Fibroblast of skin of scalp (primary cell): ENCODE measurements at places on chromosomes 4 and X.
A peak's percentile ranks its signal among the peaks of the same experiment; 100 is the strongest.

- no peak for DNase-seq
These were observed 133.7 kb upstream of the CPXCR1 start for GRCh38 chrX:88613338-88613737.

DNA sequence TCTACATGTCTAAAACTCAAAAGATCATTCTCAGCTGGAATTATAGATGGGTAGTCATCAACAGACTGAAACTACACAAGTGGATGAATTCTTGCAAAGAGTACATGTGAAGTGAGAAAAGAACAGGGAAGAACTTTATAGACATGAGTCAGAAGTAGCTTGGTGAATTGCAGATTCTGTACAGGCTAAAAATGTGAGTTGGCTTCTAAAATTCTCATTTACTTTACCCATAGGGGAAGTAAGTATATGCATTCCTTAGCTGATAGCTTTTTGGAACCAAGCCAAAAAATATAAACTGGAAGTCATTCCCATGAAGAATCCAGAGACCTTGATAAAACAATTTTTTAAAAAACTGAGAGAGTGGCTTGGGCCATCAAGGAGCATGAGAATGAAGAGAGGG, 584.2 kb upstream of the FTHL17 start:
- DNase-seq, result peak; percentile 73

DNA sequence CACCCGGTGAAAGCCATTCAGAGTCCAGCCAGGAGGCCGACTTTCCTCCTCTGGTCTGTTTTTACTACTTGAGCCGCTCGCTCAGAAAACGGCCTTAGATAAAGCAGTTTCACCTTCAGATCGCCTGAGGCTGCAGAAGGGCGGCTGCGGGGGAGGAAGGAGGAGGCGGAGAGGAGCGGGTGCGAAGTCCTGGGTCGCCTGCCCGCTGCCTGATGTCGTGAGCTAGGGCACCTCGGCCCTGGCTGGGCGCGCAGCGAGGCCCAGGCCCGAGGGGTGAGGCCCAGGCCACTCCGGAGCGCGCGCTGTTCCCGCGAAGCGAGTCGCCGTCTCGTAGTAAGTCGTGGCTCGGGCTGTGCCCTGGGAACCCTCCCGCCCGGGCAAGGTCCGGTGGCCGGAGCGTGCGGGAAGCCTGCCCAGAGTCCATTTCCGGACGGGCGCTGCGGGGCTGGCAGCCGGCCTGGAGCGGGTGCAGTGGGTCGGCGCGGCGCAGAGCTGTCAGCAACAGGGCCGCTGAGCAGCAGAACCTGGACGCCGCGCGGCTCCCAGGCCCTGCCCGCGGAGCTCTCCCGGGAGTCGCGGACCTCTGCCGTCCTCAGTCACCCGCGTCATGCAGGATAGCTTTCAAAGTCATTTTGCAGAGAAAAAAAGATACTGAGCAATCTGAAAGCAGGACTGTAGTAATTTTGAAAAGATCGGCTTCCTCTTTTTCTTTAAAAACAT, 18.6 kb downstream of the TRIM2 start:
- DNase-seq, result peak; percentile 45

DNA sequence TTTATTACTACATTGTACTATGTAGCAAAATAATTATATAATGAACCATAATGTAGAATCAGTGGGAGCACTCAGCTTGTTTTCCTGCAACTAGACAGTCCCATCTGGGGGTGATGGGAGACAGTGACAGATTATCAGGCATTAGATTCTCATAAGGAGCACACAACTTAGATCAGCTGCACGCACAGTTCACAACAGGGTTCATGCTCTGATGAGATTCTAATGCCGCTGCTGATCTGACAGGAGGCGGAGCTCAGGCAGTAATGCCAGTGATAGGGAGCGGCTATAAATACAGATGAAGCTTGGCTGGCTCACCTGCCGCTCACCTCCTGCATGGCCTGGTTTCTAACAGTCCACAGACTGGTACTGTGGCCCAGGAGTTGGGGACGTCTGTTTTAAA, 199.2 kb downstream of the MAB21L2 start:
- DNase-seq, result no peak

DNA sequence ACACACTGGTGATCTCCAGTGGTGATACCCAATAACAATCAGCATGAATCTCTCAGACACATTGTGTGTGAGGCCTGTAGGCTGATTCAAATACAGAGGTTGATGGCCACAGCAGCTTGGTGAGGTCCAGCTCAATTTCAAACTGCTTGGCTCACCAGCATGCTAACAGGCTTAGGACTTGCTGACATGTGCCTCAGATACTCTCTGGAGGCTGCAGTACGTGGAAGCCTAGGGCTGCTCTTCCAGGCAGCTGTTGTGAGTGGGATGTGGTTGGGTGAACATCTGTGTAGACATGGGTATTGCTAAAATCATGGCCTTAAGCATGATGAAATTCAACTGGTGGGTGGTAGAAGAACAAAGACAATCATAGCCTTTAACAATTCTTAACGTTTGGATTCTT, 4.3 kb downstream of the CXCL9 start:
- DNase-seq, result no peak

GRCh38 chr4:991451-992296, 1.5 kb downstream of the SLC26A1 start:
- no peak for DNase-seq

DNA sequence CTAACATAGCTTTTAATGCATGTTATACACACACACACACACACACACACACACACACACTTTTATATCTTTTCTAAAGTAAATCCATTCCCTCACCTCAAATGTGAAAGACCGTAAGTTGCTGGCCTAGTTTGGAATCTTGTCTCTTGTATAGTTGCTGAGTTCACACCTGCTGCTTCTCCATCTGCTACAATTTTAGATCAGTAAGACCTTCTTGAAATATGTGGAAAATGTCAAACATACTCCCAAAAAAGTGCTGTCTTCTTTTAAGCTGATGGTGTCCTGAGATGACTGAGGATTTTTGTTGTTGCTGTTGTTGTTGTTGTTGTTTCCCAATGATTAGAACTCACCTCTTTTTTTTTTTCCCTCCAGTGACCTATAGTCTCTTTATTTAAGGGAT, 121.3 kb downstream of the SNCA start:
- DNase-seq, result no peak

GRCh38 chr4:159158985-159159384, 56.1 kb downstream of the RAPGEF2 start:
- no peak for DNase-seq

- no peak for DNase-seq
These were observed 109.3 kb downstream of the MGST2 start for GRCh38 chr4:139774759-139775487.

- DNase-seq, result no peak
These were observed 159.5 kb downstream of the SHOX start for GRCh38 chrX:790041-790506.

- peak; percentile 23 for DNase-seq
These were observed 81.1 kb upstream of the RAPGEF2 start for GRCh38 chr4:159021597-159022385.

DNA sequence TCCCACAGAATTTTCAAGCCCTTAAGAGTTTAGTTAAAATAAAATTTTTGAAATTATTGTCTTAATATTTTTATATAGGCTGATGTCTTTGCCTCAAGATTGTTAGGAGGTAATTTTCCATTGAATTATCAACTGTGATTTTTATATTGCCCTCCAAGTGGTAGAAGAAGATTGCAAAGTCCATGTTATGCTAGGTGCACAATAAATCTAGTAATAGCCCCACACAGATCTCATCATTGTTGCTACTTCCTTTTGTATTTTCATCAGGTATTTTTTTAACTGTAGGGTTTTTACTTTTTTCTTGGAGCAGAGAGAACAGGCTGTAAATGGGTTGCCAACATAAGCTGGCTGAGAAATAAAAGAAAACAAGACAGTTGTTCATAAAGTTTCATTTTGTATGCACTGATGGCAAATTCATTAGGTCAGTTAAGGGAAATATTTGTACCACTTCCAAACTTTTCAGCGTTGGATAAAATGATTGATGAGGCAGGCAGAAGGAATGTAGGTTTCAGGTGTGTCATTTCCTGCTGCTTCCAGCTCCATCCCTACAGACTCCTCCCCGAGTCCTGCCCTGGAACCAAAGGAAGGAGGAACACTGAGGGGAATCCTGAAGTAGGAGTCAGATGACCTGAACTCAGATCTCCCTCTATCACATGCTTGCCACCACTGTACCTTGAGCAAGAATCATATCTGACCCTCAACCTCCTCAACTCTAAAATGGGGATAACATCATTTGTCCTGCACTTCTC, 105.5 kb downstream of the PRRG1 start:
- peak; percentile 33 for DNase-seq
